ENCODE measurements at places on chromosomes 2 and 18.

- no peak for DNase-seq
These were observed 289.0 kb upstream of the TFPI start for GRCh38 chr2:187842978-187843847.

DNA sequence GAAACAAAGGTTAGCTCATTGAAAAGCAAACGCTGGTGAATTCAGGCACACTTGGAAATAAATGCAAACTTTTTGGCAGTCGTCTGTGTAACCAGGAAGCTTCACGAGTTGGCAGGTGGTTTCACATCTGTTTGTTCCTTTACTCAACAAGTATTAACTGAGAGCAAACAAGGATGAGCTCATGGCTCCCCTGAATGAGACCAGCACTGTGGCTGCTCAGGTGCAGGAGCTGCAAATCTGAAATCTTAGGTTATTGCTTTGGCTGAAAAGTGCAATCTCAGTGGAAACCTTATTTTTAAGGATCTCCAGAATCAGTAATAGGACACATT, 46.3 kb downstream of the SH3RF3 start:
- no peak for DNase-seq

- peak; percentile 76 for DNase-seq
These were observed at the start of the genes DOK1 and LOXL3 for GRCh38 chr2:74553892-74554819. Gene DOK1, plus strand, starts transcription at chr2:74554720. Its CDS starts 35 bp downstream, at chr2:74554755. Gene LOXL3, minus strand, starts transcription at chr2:74553942. Its CDS starts 1,308 bp downstream, at chr2:74552634.

GRCh38 chr2:158518084-158518483, 61.3 kb downstream of the PKP4 start:
- no peak for DNase-seq

GRCh38 chr2:223625652-223626051, 23.5 kb upstream of the SCG2 start:
- no peak for DNase-seq

DNA sequence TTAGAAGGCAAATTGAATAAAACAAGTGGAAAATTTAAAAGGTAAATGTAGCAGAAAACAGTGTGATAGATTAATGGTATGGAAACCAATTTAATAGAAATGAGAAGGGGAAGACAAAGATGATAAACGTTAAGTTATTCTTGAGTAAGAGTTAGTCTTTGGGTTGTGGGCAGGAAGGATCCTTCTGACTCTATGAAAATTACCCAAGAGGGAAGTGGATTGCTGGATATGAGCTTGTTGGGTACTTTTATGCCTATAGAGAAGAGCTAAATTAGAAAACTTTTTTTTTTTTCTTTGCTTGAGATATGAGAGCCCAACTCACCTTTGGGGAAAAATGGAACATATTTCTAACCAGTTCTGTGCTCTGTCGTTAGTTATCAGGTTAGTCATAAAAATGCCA, 144.0 kb downstream of the LDLRAD4 start:
- DNase-seq, result no peak

DNA sequence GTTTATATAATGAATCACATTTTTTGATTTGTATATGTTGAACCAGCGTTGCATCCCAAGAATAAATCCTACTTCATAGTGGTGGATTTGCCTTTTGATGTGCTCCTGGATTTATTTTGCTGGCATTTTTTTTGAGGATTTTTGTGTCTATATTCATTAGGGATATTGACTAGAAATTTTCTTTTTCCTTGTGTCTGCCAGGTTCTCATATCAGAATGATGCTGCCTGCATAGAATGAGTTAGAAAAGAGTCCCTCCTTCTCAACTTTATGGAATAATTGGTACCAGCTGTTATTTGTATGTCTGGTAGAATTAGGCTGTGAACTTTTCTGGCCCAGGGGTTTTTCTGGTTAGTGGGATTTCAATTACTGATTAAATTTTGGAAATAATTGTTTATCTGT, 457.4 kb upstream of the DSEL start:
- no peak for DNase-seq

DNA sequence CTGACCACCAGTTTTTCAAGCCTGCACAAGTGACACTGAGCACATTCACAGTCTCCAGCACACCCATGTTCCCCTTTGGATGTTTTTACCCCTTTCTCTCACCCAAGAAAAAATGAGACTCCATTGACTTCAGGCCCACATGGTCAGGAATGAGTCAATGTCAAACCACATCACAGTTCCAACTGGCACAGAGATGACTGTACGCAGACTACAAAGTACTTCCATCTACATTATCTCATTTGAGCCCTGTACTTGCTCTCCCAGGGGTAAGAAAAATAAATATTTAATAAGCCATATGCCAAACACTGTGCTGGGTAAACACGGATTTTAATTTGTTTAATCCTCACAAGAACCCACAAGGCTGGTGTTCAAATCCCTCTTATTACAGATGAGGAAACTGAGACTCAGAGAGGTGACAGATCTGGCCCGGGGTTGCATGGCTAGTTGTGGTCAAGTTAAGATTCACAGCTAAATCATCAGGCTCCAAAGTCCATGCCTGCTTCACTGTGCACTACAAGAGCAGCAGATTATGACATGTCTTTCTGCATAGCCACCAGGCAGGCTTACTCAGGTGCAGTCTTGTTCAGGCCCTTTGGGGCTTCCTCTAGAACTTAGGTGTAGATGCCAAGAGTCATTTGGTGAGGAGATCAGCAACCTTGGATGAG, 106.1 kb downstream of the TXNL1 start:
- DNase-seq, result no peak

DNA sequence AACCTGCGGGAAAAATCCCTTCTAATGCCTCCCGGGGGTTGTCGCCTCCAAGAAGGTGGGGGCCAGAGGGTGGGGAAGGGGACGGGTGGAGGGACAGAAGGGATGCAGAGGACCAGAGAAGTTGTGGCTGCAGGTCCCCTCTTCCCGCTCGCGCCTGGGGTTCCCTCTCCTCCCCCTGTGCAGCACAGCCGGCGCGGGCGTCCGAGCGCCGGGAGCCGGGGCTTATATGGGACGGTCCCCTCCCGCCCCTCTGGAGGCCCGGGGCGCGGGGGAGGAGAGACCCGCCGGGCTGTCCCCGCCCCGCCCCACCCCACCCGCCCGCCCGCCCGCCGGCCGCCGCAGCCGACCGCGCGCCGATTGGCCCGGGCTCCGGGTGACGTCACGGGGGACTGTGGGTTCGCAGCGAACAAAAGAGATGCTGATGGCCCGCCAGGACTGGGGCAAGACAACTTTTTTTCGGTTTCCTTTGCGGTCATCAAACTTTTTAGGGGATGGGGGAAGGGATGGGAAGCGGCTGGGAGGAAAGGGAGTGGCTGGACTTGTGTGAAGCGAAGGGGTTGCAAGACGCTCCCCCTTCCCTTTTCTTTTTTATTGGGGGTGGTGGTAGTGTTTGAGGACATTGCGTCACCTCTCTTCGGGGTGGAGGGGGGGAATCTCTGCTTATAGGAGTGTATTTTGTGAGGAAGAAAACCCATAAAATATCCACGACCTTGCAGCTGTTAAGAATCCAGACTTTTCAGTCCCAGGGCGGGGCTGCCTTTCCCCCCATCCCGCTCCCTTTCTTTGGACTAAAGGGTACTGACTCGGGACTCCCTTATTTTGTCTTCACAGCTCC, at the start of gene FN1:
Gene FN1, minus strand, starts transcription at position 199 of the 835 bp plus-strand sequence. CDS start 266 bp downstream, outside the sequence.
- DNase-seq, result peak; percentile 47

DNA sequence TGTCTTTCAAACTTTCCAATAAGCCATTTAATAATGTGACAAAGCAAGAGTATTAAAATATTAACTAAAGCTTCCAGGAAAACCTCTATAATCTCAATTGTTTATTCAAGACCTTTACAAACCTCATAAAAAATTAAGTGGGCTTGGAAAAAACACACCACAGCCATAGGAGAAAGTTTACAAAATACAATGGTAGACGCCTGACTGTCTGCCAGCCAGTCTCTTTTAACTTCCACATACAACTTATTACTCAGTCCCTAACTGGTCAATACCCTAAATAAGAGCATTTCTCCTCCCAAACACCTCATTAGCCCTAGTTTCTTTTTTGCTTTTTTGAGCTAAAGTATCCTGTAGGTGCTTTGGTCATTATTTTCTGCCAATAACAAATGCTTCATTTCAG, 247.4 kb upstream of the CYP26B1 start:
- no peak for DNase-seq

DNA sequence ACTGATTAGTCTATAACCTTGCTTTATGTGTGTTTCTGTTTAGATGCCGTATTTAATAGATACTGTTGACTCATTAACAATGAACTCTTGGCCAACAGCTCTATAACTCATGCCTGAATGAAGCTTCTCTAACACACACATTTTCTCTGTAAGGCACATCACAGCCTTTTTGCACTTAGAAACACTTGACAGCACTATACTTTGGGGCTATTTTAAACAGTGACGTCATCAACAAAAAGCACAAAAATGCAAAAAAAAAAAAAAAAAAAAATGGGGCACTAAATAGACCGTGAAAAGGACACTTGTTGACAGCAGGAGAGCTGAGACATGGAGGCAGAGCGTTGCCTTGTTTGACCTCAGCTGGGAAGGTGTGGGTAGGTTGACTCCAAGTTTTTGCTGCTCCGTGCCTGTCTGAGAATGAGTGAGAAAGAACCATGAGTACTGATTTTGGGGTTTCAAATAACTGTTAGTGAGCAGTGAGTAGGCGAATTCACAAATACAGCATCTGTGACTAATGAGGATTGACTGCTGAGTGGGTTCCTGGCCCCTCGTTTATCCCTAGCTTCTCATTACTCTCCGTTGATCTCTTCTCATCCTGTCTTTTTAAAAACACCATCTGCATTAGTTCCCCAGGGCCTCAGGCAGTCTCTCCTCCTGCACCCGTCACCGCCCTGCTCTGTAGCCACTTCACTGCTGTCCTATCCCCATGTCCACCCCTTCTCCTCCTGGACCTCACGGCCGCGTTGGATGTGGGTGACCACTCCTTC, 24.4 kb downstream of the SPP2 start:
- DNase-seq, result no peak

DNA sequence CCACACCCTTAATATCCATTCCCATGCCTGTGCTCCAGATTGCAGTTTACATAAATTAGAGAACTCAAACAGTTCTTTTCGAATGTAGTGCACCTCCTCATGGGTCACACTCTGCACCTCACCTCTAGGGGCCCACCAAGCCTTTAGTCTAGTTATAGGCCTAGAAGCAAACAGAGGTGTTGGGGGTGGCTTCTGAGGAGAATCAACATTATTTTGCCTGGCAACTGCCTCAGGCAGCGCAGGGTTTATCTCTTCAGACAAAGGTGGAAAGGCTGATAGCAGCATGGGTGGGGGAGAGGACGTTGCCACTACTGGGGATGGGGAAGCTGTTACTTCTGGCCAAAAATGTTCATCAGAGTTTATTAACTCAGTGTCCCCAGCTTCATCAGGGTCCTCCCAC, 5.0 kb upstream of the GYPC start:
- no peak for DNase-seq

- no peak for DNase-seq
These were observed 114.1 kb downstream of the CRIM1 start for GRCh38 chr2:36469710-36470109.

DNA sequence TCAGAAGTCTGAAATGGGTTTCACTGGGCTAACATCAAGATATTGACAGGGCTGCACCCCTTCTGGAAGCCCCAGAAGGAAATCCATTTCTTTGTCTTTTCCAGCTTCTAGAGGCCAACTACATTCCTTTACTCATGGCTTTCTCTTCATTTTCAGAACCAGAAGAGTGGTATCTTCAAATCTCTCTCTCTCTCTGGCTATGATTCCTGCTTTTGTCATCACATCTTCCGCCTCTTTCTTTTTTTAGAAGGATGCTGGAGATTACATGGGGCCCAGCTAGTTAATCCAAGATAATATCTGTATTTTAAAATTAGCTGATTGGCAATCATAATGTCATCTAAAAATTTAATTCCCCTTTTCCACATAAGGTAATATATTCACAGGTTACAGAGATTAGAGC, 23.8 kb downstream of the COL5A2 start:
- no peak for DNase-seq

GRCh38 chr2:164840458-164840929, 1.1 kb downstream of the COBLL1 start:
- DNase-seq, result no peak

- DNase-seq, result no peak
These were observed 4.1 kb upstream of the SNED1 start for GRCh38 chr2:240994171-240994896.

DNA sequence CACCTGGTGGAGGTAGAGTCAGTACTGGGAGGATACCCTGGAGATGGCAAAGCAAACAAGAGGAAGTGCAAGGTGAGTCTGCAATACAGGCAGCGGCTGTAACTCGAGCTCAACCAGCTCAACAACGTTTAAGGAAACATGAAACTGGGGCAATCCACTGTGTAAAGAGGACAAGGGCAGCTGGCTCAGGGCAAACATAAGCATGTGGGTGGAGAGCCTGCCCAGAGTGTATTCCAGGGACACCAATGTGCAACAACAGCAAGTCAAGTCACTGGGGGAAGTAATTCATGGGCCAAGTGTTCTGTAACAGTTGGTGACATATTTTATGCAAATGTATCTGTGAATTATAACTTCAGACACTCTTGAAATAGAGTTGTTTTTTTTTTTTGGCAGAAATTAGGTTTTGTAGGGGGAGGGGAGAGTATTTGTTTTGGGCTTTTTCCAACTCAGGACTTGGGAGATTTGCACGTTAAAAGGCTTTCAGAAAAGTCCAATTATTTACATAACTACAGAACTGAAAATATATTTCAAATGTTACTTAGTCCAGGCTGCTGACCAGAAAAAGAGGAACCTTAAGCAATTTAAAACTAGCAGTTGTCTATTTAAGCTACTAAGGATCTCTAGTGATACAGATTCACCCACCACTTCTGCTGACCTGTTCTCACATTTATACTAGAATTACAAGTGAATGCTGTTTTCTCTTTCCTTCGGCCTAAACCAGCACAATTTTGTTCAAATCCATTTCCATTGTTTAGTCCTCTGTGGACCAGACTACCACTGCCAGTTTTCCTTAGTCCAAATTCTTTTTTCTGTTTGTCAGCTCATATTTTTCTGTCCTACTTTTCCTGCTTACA, 18.6 kb downstream of the NRXN1 start:
- no peak for DNase-seq

GRCh38 chr18:31190919-31191318, 28.3 kb upstream of the DSC1 start:
- DNase-seq, result no peak

- DNase-seq, result no peak
These were observed 10.2 kb downstream of the USP37 start for GRCh38 chr2:218557941-218558340.

- DNase-seq, result no peak
These were observed 34.8 kb upstream of the SP5 start for GRCh38 chr2:170680172-170680941.

DNA sequence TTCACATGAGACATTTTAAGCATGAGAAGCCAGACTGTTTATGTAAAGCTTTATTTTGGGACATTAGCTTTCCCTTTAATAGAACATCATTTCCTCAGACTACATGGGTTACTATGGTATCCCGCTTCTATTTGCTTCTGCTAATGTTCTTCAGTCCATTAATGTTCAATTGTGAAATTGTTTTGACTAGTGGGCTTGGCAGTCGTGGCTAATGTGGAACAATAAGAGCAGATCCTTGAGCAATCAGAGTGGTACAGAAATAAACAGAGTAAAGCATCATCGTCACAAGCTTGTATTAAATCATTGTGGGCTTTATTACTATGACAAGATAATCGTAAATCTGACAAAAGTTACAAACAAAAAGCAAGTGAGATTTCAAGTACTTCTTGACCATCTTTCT, 60.2 kb downstream of the PDE1A start:
- DNase-seq, result no peak

- DNase-seq, result no peak
These were observed 628 bp downstream of the MRPL30 start for GRCh38 chr2:99181624-99182000.
